ENCODE measurements at places on chromosomes 7 and 10. TPM values are rescaled to one million over a fixed set of nuclear protein-coding genes. Genes with fewer than 3 reads are reported as not detected.

Gene TRIM50
- polyA plus RNA-seq: 0.02 TPM

Gene FAM237B
- 0.02 TPM for polyA plus RNA-seq

Gene AGR3
- 182 TPM for polyA plus RNA-seq

Gene FEZF1
- polyA plus RNA-seq: not detected

Gene PHYH
- polyA plus RNA-seq: 28.1 TPM

Gene SAMD9
- 7.3 TPM for polyA plus RNA-seq

Gene SORBS1
- polyA plus RNA-seq: 19.4 TPM

DNA sequence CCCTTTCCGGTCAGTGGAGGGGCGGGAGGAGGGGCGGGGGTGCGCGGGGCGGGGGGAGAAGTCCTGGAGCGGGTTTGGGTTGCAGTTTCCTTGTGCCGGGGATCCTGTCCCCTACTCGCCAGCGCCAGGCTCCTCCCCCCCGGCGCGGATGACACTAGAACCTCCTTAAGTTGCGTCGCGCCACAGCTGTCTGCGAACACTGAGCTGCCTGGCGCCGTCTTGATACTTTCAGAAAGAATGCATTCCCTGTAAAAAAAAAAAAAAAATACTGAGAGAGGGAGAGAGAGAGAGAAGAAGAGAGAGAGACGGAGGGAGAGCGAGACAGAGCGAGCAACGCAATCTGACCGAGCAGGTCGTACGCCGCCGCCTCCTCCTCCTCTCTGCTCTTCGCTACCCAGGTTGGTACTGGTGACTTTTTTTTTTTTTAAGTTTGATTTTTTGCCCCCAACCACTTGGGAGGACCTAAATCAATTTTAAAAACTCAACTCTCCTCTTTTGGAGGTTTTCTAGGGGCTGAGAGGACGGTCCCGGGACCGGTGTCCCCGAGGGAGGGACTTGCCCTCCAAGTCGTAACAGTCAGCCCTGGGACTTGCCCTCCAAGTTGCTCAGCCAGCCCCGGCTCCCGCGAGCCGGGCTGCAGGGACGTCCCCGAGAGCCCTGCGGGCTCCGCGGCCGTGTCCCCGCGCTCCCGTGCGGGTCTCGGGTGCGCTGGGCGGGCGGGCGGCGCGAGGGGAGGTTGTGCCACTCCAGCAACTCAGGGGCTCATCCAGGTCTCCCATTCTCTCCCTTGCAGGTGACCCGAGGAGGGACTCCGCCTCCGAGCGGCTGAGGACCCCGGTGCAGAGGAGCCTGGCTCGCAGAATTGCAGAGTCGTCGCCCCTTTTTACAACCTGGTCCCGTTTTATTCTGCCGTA is at the start of gene GATA3:
TSS of gene GATA3 (plus strand) at position 195 of the 914 bp plus-strand sequence. CDS start 968 bp downstream, outside the sequence.
- peak; percentile 58 for DNase-seq

DNA sequence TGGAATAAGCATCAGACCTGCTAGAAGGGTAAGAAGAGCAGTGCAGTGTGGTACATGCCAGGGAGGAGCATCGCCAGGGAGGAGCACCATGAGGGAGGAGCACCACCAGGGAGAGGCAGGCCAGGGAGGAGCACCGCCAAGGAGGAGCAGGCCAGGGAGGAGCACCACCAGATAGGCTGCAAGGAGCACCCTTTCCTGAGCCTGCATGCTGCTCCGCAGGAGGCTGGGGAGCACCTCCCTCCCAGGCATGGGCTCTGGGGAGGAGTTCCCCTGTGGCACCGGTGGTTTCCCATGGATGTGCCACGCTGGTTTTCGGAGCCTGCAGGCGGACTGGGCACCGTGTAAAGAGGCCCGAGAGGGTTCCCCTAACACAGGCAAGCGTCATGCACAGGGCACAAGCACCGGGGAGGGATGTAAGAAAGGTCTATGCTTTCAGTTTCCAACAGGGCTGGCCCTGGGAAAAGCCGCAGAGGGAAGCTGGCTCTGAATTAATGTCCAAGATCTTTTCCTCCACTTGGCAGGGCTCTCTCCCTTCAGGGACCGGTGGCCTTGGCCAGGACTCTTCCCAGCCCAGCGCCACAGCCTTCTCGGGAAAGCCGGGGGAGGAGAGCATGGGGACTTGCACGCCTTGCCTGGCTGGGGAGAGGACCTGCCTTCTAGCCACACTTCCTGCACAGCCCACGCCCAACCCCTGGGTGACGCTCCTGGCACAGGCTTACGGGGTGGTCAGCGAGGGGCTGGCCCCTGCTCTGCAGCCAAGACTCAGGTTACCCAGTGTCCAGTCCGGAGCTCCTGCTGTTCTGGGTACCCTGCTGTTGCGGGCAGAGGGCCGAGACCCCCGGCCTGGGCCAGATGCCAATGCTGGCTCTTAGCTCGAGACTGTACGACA is 11.5 kb upstream of the GPER1 start:
- DNase-seq: no peak

DNA sequence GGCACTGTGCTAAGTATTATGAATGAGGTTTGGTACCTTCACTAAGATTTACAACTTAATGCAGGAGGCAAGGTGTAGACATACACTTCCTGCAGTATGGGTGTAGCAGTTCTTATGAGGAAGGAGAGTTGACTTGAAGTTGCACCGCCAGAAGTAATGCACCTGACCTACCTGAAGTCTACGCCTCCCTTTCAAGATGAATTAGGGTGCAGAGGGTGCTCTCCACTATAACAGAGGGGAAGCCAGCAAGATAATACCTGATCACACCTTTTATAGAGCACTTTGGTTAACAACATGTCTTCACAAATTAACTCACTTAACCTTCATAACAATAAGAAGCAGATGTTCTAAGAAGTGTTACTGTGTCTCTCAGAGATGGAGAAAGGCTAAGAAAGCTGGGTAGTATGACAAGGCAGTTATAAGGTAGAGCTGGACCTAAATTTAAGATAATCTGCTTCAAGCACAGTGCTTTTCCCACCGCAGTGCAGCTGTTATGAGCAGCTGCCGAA is 552 bp upstream of the RAB18 start:
- no peak for DNase-seq

DNA sequence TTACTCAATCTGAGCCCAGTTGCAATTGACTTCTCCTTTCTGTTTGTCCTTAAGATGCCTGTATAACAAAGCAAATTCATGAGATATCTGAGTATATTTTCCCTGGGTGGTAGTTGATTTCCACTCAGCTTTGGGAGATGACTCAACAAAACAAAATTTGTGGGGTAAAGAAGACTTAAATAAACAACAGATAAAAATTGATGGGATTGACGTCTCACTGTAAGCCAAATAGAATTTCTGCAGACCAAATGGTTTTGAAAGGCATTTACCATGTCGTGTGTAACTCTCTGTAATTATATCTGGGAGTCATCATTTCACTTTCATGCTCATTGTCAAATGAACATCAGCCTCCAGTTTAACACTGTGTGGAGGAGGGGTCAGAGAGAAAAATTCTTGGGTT is 255.4 kb upstream of the MYO3A start:
- DNase-seq: no peak

GRCh38 chr10:95539560-95540284 is 21.4 kb downstream of the SORBS1 start:
- no peak for DNase-seq

Gene SND1
- polyA plus RNA-seq: 94.5 TPM

Gene ZNF239
- polyA plus RNA-seq: 1.8 TPM

Gene TYW1
- polyA plus RNA-seq: 6.1 TPM

- DNase-seq: no peak
Measured at GRCh38 chr10:43448742-43449141, 11.8 kb downstream of the ZNF487 start.

Gene ADAP1
- 31.0 TPM for polyA plus RNA-seq
